ENCODE measurements at places on chromosomes 13 and 19.

DNA sequence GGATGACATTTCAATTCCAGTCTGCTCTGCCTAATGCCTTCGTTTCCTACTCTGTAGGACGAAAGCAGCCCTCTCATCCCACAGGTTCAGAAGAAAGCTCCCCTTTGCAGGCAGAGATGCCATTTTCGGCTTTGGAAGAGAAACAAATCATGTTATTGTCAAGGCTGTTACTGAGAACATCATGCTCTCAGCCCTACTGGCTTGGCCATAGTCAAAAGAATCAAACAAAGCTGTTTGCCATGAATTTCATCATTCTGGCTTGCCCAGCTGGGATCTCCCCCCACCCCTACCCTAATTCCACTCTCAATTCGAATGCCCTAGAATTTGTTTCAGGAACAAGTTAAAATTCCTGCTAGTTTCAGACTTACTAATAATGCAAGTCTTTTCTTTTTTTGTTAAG is 162.3 kb upstream of the SERP2 start:
- no peak for DNase-seq

DNA sequence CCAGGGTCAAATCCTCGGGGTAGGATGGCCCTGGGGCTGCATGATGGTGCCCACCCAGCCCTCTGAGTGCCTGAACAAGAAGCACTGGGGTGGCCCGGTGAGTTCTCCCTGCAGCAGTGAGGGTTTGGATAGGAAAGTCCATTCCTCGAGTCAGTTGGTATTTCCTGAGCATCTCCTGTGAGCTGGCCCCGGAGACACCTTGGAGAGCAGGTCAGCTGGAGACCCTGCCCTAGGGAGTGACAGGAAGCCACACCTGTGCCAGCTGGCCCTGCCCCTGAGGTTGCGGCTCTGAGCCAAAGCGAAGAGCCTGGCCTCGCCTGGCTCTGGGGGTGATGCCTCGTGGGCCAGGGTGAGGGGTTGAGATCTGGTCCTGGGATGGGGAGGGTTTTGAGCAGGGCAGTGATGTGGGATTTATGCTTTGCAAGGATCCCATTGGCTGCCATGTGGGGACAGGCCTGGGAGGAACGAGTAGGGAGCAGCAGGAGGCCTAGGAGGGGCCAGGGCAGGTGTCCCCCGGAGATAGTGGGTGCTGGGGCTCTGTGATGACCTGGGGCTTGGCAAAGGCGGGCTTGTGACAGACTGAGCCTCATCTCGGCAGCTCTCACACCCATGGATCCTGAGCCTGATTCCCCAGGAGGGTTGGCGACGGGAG is 16.0 kb downstream of the CRTC1 start:
- no peak for DNase-seq

GRCh38 chr13:50766695-50767094 is 76.8 kb downstream of the DLEU7 start:
- DNase-seq: no peak

DNA sequence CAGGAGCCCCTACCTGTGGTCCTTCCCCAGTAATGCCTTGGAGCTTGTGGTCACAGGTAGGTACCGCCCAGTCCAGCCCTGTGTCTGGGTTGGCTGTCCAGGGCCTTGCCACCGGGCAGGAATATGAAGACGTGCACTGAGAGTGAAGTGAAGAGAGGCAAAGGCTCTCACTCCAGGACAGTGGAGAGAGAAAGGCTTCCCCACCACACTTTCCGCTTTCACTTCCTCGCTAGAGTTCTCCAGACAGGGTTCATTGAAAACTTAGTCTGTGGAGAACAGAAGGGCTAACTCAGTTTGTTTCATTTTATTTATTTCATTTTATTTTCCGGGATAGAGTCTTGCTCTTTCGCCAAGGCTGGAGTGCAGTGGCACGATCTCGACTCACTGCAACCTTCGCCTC is 14.2 kb downstream of the FCAR start:
- DNase-seq: no peak

GRCh38 chr19:6861683-6862286 is 25.6 kb upstream of the ADGRE1 start:
- peak; percentile 17 for DNase-seq

GRCh38 chr19:33325920-33326319 is 23.6 kb upstream of the CEBPA start:
- no peak for DNase-seq

GRCh38 chr13:36879218-36879938 is 40.7 kb downstream of the SMAD9 start:
- DNase-seq: no peak

DNA sequence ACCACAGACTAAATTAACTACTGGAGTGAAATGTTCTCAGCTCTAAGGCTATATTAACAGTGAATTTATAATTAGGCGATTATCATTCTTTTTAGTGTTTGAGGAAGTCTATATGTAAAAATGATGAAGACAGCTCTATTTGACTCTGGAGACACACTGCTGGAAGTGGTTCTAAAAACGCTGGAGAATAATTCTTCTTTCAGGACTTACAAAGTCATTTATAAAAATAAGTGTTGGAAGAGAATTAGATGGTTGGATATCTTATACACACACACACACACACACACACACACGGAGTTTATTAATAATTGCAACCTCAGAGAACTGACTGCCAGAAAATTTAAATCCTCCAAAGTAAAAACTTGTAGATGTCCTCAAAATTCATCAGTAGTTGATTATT is 1171.3 kb downstream of the EFNB2 start:
- no peak for DNase-seq

- no peak for DNase-seq
Measured at GRCh38 chr19:46082728-46083050, 41.8 kb downstream of the IGFL3 start.

All from activated CD4-positive, alpha-beta T cell treated with anti-CD3 and anti-CD28 coated beads for 48 hours (primary cell).